ENCODE measurements at places on chromosomes 2 and 18. TPM values are rescaled to one million over a fixed set of nuclear protein-coding genes. Genes with fewer than 3 reads are reported as not detected.

The CLEC4F gene
- not detected for total RNA-seq

The OR6B2 gene
- not detected for total RNA-seq

The RAPGEF4 gene
- total RNA-seq, result under 0.01 TPM

The DPP10 gene
- not detected for total RNA-seq

The AGAP1 gene
- total RNA-seq, result 16.2 TPM

The APLF gene
- 4.0 TPM for total RNA-seq

The THAP4 gene
- total RNA-seq, result 60.8 TPM

The KCMF1 gene
- 45.2 TPM for total RNA-seq

The MARCHF4 gene
- total RNA-seq, result under 0.01 TPM

The TPRKB gene
- total RNA-seq, result 31.2 TPM

The MYL12A gene
- total RNA-seq, result 352 TPM

The ANXA4 gene
- total RNA-seq, result 26.2 TPM

The RASGRP3 gene
- 0.73 TPM for total RNA-seq

The NPHP1 gene
- 5.5 TPM for total RNA-seq

The DUSP11 gene
- total RNA-seq, result 23.5 TPM

The LRP2 gene
- total RNA-seq, result not detected

The CFAP210 gene
- total RNA-seq, result not detected

The IL36A gene
- not detected for total RNA-seq

The GATA6 gene
- total RNA-seq, result 1.5 TPM

The GPR35 gene
- total RNA-seq, result 0.20 TPM

The INHBB gene
- total RNA-seq, result 0.20 TPM

The BCL11A gene
- total RNA-seq, result not detected

The FAP gene
- total RNA-seq, result 134 TPM

The ITGA6 gene
- 2.5 TPM for total RNA-seq

The PFN4 gene
- total RNA-seq, result 0.78 TPM

The CGREF1 gene
- 14.3 TPM for total RNA-seq

The PLEKHH2 gene
- 4.3 TPM for total RNA-seq

The APCDD1 gene
- 0.73 TPM for total RNA-seq

The MROH2A gene
- not detected for total RNA-seq

The C2orf78 gene
- not detected for total RNA-seq
